ENCODE measurements at places on chromosomes 3 and 15.

- peak; percentile 60 for DNase-seq
Measured at GRCh38 chr3:73255609-73256029, 194.2 kb downstream of the EBLN2 start.

GRCh38 chr3:50610181-50610971, 1.2 kb downstream of the CISH start:
- DNase-seq = no peak

- DNase-seq = no peak
Measured at GRCh38 chr3:181066143-181067087, 76.9 kb upstream of the DNAJC19 start.

GRCh38 chr3:31531452-31531991, 1.2 kb upstream of the STT3B start:
- no peak for DNase-seq

DNA sequence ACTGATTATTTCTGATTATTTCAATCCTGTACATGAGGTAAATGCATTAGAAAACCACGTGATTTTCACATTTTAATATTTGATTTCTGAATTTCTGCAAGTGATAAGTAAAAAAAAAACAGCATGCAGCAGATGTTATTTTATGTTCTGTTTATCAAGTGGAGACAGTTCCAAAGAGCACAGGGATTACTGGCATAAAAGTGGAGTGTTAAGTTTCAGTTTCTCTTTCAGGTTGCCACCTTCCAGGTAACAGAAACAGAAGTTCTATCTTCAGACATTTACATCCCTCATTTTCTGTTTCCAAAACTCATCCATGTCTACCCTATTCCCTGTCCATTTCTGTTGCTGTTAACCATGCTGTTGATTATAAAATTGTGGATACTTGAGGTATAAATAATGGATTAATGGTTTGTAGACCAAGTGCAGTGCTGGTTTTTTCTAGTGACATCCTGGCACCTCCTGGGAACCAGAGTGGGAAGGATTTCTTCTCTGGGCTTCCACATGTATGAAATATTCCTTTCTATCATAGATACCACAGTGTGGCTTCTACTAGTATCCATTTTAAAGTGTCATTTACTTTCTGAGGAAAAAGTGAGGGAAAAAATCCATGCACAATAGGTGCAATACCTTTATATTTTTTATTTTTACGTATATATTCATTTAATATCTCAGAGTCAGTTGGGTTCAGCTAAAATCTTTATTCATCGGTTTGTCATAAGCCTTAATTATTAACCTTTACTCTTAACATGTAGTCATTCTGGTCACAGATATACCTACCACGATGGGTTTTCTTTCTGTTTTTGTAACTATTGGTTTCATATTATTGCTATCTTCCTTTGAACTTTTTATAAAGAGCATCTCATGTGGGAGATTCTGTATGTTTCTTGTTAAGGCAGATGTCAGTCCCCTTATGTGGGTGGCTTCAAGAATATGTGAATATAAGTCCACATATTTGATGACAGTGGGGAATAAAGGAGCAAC, 1010.0 kb downstream of the SQOR start:
- DNase-seq = no peak

GRCh38 chr3:47424434-47425382, 43.9 kb downstream of the PTPN23 start:
- DNase-seq = no peak

DNA sequence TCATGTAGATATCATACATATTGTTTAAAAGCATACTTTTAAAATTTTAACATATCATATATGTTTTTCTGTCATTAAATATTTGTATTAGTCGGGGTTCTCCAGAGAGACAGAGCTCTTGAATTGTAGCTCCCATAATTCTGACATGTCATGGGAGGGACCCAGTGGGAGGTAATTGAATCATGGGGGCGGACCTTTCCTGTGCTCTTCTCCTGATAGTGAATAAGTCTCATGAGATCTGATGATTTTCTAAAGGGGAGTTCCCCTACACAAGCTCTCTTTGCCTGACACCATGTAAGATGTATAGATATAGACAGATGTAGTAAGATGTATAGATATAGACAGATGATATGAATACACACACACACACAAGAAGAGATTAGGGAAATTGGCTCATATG, 161.2 kb upstream of the ABI3BP start:
- DNase-seq = no peak

DNA sequence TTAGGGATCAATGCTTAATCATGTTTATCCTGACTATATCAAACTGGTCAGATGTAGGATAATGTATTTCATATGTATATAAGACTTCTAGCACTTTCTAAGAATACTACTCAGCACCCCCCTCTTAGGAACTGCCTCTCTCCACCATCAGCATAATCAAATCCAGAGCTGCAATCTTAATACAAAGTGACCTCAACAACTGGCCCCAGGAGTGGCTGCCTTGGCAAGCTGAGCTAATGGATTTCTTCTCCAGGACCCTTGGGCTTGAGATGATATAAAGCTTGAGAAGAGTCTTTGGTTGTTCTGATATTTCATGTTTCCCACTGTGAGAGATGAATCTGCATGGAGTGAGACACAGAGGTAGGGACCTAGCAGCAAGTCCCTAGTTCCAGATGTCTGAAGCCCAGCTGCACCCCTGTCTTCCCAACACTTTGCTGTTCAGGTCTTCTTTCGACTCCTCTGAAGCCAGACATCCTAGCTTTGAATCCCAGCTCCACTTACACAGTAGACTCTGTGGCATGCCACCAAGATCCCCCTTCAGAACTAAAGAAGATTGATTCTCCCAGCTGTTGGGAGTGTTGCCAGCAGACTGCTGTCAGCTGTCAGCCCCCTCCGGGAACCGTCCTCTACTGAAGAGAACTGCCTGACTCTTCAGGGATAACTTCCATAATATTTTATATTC, 309.3 kb upstream of the UBE2E2 start:
- no peak for DNase-seq

- no peak for DNase-seq
Measured at GRCh38 chr15:40892447-40893012, 1.7 kb upstream of the VPS18 start.

- DNase-seq = no peak
Measured at GRCh38 chr15:48355377-48355776, 24.1 kb downstream of the DUT start.

DNA sequence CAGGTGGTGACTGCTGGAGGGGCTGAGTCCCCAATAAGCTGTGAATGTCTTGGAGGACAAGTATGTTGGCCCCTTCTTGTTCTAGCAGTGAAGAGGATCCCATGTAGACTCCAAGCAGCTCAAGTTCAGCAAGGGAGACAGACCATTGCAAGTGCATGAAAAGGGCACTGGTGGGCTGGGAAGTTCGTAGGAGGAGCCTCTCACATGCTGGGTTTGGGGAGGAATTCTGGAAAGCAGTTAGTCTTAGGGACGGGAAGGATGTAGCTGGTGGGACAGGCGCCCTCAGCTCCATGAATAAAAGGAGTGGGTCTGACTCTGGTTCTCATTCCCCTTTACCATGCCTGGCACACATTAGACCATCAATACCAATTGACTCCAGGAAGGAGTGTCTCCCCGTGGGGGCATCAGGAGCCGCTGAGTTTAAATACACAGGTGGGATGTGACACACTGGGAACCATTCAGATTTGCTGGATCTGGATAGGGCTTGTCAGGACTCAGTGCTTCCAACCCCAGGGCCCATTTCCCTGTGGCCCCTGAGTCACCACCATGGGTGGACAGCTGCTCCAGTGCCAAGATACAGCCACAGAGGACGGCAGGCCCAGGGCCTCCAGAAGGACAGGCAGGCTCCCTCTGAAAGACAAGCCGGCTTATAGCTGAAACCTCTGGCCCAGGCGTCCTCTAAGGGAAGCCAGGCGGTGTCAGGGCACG, 552 bp upstream of the XYLB start:
- no peak for DNase-seq

DNA sequence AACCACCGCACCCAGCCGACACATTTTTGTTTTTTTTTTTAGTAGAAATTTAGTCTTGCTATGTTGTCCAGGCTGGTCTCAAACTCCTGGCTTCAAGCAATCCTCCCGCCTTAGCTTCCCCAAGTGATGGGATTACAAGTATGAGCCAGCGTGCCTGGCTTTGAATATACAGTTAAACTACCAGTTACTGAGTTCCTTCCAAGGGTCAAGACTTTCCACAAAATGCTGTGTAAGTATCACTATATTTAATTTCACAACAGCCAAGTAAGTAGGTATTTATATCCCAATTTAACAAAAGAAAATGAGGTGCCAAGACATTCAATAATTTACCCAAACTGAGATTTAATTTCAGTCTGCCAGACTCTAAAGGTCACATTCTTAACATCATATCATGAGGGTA, 181.3 kb upstream of the TMC3 start:
- no peak for DNase-seq

DNA sequence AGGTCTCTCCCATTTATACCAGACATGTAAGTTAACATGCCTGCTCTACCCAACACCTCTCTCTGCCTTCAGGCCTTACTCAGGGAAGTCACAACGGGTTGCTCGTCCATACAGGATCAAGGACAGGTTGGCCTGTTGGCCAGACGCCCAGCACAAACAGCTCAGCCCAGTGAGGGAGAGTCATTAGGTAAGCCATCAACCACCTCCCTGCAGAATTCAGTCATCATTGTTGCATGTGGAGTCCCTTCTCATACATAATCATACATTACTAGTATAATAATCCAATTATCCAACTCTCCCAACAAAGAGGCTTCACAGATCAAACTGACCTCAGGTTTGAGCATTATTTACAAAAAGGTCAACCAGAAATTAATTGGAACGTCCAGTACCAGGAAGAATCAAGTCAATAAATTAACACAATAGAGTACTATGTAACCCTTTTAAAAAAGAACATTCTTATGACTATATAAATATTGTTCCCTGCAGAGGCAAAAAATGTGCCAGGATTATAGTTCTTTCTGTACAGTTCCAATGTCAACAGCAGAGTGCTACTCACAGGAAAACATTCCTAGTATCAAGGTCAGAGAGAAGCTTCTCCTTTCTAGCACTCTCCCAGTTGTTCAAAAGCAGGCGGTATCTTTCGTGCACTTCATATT, 33.2 kb downstream of the HOMER2 start:
- peak; percentile 90 for DNase-seq

GRCh38 chr3:65493371-65493882, 545.3 kb downstream of the MAGI1 start:
- DNase-seq = no peak

DNA sequence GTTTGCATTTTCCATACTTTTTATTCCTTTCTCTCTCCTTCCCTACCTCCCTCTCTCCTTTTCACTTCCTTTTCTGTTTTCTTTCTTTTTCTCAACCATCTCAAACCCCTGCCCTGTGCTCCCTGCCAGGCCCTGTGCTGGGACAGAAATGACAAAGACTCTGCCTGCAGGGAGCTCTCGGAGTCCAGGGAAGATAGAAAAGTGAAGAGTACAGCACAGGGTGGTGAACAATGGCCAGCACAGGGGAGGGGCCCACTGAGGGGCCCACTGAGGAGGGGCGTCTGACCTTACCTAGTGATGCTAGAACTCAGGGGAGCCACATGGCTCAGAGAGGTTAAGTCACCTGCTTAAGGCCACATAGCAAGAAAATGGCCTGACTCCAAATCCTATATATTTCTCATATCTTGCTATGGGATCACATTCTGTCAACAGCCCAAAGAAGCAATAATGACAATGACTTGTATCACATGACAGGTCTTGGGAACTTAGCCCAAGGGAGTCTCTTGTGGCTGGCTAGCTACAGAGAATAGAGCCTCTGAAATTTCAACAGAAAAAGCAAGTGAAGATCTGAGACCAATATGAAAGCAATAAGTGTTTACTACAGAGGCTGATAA, 44.3 kb upstream of the ATP2B2 start:
- no peak for DNase-seq

- DNase-seq = no peak
Measured at GRCh38 chr3:166837535-166837934, 542.6 kb downstream of the ZBBX start.

DNA sequence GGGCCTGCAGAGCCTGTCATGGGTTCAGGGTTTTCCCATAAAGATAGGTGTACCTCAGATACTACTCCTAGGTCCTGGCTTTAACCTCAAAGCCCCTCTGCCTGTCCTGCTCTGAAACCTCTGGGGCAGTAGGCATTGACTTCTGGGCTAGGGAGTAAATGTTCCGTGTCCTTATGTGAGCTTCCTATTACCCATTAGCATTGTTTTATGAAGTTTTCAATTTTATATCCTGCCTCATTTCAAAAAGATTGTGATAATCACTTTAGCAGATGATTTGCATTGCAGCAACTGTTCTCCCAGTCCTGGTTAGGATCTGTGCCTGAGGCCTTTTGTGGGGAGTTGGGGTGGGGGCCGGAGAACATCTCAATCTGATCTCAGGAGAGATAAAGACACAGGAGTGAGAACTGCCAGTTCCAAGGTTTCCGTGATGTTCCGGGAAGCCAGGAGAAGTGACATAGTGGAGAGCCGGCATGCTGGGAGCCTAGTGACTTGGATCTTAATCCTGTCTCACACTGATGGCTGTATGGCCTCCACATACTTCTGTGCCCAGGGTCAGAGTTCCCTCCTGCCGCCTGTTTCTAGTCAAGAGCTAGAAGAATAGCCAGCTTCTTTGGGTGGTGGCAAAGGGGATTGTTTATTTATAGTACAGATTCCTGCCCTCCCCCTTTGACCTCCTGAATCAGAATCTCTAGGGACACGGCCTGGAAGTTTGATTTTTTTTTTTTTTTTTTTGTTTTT, 10.6 kb downstream of the TPM1 start:
- DNase-seq = no peak

DNA sequence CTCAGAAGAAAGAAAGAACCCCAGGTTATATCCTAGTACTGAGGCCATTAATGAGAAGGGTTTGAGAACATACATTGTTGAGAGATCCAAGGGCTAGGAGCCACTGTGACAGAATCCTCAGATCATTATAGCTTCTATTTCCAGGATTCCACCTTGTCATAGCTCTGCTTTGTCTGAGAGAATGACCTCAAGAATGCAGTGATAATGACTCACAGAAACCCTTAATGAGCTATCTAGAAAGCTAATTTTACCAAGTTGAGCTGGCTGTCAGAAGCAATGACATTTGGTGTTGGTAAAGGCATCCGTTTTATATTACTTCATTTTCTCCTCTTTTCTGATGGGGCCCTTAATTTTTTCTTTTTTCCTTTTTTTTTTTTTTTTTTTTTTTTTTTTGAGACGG, 10.9 kb downstream of the TRIP4 start:
- no peak for DNase-seq

Measured in COR-L47 (cell line).